ENCODE measurements at places on chromosomes 2 and 18. TPM values are rescaled to one million over a fixed set of nuclear protein-coding genes. Genes with fewer than 3 reads are reported as not detected.

SLC20A1 gene
- total RNA-seq = 34.1 TPM

CFC1 gene
- 6.6 TPM for total RNA-seq

ACMSD gene
- total RNA-seq = not detected

SP5 gene
- 8.4 TPM for total RNA-seq

ABCG5 gene
- not detected for total RNA-seq

MFSD2B gene
- not detected for total RNA-seq

CXCR1 gene
- not detected for total RNA-seq

STARD6 gene
- not detected for total RNA-seq

CFAP65 gene
- total RNA-seq = 4.4 TPM

SCN9A gene
- total RNA-seq = 0.46 TPM

GRCh38 chr2:128347701-128348539 lies 29.3 kb upstream of the HS6ST1 start:
- peak overlapping the region; percentile 15 for H3K27ac ChIP-seq
- H3K4me3 ChIP-seq = no peak overlapping the region
- H3K36me3 ChIP-seq = no peaks in the 10 kb centered on the region
- peak; percentile 75 for DNase-seq

DNA sequence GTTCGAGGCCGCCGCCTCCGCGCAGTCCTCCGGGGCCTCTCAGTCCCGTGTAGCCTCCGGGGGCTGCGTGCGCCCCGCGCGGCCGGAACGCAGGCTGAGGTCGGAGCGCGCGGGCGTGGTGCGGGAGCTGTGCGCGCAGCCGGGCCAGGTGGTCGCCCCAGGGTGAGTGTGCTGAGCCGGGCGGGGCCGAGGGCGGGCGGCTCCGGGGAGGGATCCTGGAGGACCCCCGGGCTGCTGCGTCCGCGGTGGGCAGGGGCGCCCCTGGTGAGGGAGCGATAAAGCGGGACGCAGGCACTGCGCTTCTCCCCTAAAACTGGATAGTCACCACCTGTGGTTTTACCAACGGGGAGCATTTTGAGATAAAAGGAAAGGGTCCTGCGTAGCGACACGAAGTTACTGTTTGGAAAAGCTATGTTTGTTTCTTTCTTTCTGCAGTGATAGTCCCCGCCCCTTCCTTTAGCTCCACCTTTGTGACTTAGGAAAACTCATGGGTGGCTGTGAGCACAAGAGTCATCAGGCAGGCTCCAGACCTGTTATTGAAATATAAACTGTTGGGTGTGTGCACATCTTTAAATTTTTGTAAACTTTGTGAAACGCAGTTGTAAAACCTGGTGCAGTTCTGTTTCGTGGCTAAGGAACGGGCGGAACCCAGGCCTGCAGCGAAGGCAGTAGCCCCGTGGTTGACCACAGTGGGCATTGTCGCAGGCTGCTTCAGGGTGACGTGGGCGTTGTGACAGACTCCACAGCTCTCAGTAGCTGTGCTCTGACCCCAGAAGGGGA lies 687 bp downstream of the CTDP1 start:
- H3K4me3 ChIP-seq = peak overlapping the region; percentile 69
- DNase-seq = peak; percentile 43
- peaks cover 11% of the 10 kb centered on the region for H3K4me1 ChIP-seq
- H3K27ac ChIP-seq = peak overlapping the region; percentile 98
- no peaks in the 10 kb centered on the region for H3K36me3 ChIP-seq

- no peak overlapping the region for H3K4me3 ChIP-seq
- H3K27ac ChIP-seq = no peak overlapping the region
- no peaks in the 10 kb centered on the region for H3K4me1 ChIP-seq
- peaks cover 3% of the 10 kb centered on the region for H3K27me3 ChIP-seq
- DNase-seq = no peak
- no peaks in the 10 kb centered on the region for H3K36me3 ChIP-seq
Measured at GRCh38 chr18:46497129-46497528, 159.9 kb downstream of the LOXHD1 start.

- no peak for DNase-seq
- no peaks in the 10 kb centered on the region for H3K27me3 ChIP-seq
Measured at GRCh38 chr2:55926974-55927373, 3.4 kb upstream of the EFEMP1 start.

- H3K36me3 ChIP-seq = no peaks in the 10 kb centered on the region
- H3K4me1 ChIP-seq = no peaks in the 10 kb centered on the region
- DNase-seq = no peak
- H3K27me3 ChIP-seq = no peaks in the 10 kb centered on the region
- no peak overlapping the region for H3K27ac ChIP-seq
- H3K4me3 ChIP-seq = no peak overlapping the region
Measured at GRCh38 chr2:6793913-6794312, 71.8 kb downstream of the CMPK2 start.

DNA sequence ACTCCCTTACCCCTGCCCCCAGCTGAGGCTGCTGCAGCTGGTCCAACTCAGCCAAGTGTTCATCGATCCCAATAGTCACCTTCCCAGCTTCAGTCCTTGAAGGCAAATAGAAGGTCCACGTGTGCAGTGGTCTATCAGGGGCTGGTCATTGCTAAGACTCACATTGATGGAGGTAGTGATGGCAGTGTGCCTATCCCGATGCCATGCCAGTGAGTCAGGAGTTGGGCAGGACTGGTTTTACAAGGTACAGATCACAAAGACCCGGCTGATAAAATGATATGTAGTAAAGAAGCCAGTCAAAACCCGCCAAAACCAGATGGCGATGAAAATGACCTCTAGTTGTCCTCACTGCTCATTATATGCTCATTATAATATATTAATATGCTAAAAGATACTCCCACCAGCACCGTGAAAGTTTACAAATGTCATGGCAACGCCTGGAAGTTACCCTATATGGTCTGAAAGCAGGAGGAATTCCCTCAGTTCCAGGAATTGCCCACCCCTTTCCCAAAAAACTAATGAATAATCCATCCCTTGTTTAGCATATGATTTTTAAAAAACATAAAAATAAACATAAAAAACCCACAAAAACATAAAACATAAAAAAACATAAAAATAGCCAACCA lies 2.9 kb upstream of the C2orf80 start:
- H3K4me1 ChIP-seq = no peaks in the 10 kb centered on the region
- no peak overlapping the region for H3K27ac ChIP-seq
- H3K27me3 ChIP-seq = no peaks in the 10 kb centered on the region

GRCh38 chr2:131027566-131028528 lies 65.4 kb downstream of the FAM168B start:
- no peaks in the 10 kb centered on the region for H3K27me3 ChIP-seq
- no peaks in the 10 kb centered on the region for H3K36me3 ChIP-seq
- H3K4me1 ChIP-seq = no peaks in the 10 kb centered on the region
- no peak overlapping the region for H3K4me3 ChIP-seq
- no peak for DNase-seq

- no peak for DNase-seq
- H3K36me3 ChIP-seq = no peaks in the 10 kb centered on the region
- H3K4me1 ChIP-seq = no peaks in the 10 kb centered on the region
- H3K4me3 ChIP-seq = no peak overlapping the region
- H3K27ac ChIP-seq = no peak overlapping the region
- no peaks in the 10 kb centered on the region for H3K27me3 ChIP-seq
Measured at GRCh38 chr18:23173912-23174311, 38.6 kb downstream of the CABLES1 start.

DNA sequence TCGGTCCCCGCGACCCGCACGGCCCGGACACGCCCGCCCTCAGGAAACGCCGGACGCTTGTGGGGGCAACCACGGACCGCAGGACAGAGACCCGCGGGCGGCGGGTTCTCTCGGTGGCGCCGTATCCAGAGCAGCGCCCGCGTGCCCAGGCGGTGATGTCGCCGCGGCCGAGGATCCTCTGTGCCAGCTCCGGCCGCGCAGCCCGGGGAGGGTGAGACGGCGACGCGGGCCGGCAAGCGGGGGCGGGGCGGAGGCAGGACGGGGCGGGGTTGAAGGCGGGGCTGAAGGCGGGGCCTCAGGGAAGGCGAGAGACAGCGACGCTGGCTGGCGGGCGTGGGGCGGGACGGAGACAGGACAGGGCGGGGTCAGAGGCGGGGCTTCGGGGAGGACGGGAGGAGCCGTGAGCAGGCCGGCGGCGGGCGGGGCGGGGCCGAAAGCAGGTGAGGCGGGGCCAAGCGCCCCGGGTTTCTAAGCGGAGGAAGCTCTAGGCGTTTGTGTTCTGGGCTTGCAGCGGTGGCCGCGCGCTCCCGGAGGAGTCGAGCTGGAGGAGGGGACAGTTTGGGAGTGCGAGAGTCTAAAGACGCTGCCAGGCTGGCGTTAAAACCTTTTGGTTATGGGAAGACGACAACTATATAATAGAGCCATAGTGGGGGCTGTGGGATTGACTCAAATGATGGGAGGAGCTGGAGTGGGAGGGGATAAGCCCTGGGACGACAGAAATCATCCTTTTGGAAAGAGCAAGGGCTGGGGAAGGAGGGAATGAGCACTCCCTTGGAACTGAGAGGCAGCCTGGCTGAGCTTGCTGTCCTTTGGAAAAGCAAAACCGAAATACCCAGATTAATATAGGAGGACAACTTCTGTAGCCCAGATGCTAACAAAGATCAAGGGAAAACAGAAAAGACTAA lies at the start of gene DSEL:
TSS of gene DSEL (minus strand) at position 182 of the 905 bp plus-strand sequence. CDS start 2,112 bp downstream, outside the sequence.
- peak; percentile 98 for DNase-seq
- H3K27ac ChIP-seq = peak within 1 kb of the TSS; percentile 74
- no peaks in the 10 kb centered on the region for H3K4me1 ChIP-seq
- H3K36me3 ChIP-seq = no peaks in the 10 kb centered on the region
- H3K27me3 ChIP-seq = no peaks in the 10 kb centered on the region

- H3K4me3 ChIP-seq = no peak overlapping the region
- no peaks in the 10 kb centered on the region for H3K27me3 ChIP-seq
- no peaks in the 10 kb centered on the region for H3K4me1 ChIP-seq
- no peak overlapping the region for H3K27ac ChIP-seq
- DNase-seq = no peak
Measured at GRCh38 chr2:81589406-81589805, 1284.9 kb upstream of the LRRTM1 start.

- DNase-seq = no peak
- H3K4me3 ChIP-seq = no peak overlapping the region
- H3K36me3 ChIP-seq = no peaks in the 10 kb centered on the region
- no peaks in the 10 kb centered on the region for H3K4me1 ChIP-seq
Measured at GRCh38 chr2:26630669-26631360, 10.4 kb downstream of the CIB4 start.

- H3K27ac ChIP-seq = no peak overlapping the region
- no peaks in the 10 kb centered on the region for H3K4me1 ChIP-seq
- H3K4me3 ChIP-seq = no peak overlapping the region
- H3K36me3 ChIP-seq = no peaks in the 10 kb centered on the region
Measured at GRCh38 chr2:134347756-134348155, 93.9 kb downstream of the MGAT5 start.

DNA sequence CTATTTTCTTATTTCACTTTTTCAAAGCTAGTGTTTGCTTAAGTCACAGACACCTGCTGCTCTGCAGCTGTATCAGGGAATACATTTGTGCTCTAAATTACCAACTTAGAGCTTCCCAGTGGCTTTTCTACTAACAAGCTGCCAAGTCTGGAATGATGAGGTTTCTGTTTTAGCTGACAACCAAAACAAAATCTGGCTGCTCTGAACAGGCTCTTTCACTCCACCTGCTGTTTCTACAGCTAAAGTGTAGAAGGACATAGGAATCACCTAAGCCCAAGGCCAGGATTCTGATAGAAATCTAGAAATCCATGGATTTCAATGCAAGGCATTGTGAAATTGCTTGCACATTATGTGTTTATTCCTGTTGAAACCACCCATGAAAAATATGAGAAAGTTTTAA lies 201.2 kb downstream of the SUCLG1 start:
- H3K27ac ChIP-seq = no peak overlapping the region
- no peaks in the 10 kb centered on the region for H3K36me3 ChIP-seq
- no peak for DNase-seq
- H3K4me1 ChIP-seq = no peaks in the 10 kb centered on the region
- no peak overlapping the region for H3K4me3 ChIP-seq

GRCh38 chr2:28975671-28976070 lies 5.4 kb upstream of the TOGARAM2 start:
- H3K27ac ChIP-seq = no peak overlapping the region
- DNase-seq = no peak
- no peaks in the 10 kb centered on the region for H3K4me1 ChIP-seq
- no peaks in the 10 kb centered on the region for H3K27me3 ChIP-seq
- no peaks in the 10 kb centered on the region for H3K36me3 ChIP-seq

GRCh38 chr2:240795916-240796510 lies 24.0 kb downstream of the KIF1A start:
- no peaks in the 10 kb centered on the region for H3K27me3 ChIP-seq
- no peak overlapping the region for H3K27ac ChIP-seq
- H3K4me1 ChIP-seq = peaks cover 3% of the 10 kb centered on the region

DNA sequence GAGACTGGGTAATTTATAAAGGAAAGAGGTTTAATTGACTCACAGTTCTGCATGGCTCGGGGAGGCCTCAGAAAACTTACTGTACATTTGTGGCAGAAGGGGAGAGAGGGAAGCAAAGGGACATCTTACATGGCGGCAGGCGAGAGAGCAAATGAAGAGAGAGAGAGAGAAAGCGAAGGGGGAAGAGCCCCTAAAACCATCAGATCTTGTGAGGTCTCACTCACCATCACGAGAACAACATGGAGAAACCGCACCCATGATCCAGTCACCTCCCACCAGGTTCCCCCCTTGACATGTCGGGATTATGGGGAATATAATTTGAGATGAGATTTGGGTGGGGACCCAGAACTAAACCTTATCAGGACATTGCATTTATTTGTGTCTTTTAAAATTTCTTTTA lies 75.9 kb downstream of the ACSL3 start:
- no peak overlapping the region for H3K4me3 ChIP-seq
- no peaks in the 10 kb centered on the region for H3K27me3 ChIP-seq
- H3K4me1 ChIP-seq = no peaks in the 10 kb centered on the region
- H3K27ac ChIP-seq = no peak overlapping the region
- no peaks in the 10 kb centered on the region for H3K36me3 ChIP-seq

DNA sequence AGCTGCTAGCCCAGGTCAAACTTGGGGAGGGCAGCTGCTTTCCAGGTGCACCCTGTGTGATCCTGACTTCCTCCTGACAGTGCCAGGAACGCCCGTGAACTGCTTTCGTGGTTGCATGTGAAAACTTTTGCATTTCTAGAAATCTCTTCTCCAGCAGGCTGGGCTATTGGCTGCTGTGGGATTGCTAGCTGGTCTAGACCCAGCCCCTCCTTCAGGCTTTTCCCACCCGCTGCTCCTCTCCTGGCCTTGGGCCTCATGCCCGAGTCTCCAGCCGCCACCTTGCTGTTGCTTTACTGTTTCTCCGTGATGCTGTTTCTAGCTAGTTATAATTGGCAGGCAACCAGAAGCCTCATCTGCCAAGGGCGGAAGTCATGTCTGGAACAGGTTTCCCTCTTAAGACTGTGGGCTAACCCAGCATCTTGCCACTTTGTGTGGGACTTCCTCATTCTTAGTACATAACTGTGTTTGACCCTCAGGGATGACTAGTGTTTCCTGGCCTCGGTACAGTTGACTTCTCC lies 27.0 kb upstream of the MGAT4A start:
- peak; percentile 86 for DNase-seq
- H3K4me1 ChIP-seq = no peaks in the 10 kb centered on the region
- H3K4me3 ChIP-seq = no peak overlapping the region
- H3K27ac ChIP-seq = peak overlapping the region; percentile 0
- H3K27me3 ChIP-seq = no peaks in the 10 kb centered on the region
- no peaks in the 10 kb centered on the region for H3K36me3 ChIP-seq

- H3K4me3 ChIP-seq = no peak overlapping the region
- peaks cover 6% of the 10 kb centered on the region for H3K4me1 ChIP-seq
- H3K27ac ChIP-seq = no peak overlapping the region
- no peaks in the 10 kb centered on the region for H3K36me3 ChIP-seq
Measured at GRCh38 chr2:98604547-98604946, 3.8 kb downstream of the COA5 start.

All from prostate gland (tissue), 2 donors.